ENCODE measurements at places on chromosomes 7 and 10.

- no peak for DNase-seq
These were observed 33.6 kb downstream of the GSAP start for GRCh38 chr7:77382532-77382931.

- DNase-seq: peak; percentile 39
These were observed 6.9 kb upstream of the SH2B2 start for GRCh38 chr7:102279537-102280400.

DNA sequence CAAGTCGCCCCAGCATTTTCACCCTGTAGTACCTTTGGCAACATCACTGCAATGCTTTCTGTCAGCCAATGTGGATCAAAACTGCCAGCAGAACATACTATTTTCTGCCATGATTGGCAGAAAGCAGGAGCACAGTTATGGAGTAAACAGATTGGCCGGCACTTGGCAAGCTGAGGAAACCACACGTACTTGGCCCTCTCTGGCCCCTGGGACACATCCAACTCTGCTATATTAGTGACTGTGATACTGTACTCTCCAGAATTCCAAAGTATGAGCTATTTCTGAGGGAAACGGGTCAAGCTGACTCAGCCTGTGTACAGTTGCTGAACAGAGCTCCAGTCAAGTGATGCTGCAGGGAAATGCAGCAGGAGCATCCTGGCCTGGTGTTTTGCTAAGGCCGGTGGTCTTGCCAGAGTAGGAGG is 39.8 kb upstream of the LANCL2 start:
- DNase-seq: no peak

DNA sequence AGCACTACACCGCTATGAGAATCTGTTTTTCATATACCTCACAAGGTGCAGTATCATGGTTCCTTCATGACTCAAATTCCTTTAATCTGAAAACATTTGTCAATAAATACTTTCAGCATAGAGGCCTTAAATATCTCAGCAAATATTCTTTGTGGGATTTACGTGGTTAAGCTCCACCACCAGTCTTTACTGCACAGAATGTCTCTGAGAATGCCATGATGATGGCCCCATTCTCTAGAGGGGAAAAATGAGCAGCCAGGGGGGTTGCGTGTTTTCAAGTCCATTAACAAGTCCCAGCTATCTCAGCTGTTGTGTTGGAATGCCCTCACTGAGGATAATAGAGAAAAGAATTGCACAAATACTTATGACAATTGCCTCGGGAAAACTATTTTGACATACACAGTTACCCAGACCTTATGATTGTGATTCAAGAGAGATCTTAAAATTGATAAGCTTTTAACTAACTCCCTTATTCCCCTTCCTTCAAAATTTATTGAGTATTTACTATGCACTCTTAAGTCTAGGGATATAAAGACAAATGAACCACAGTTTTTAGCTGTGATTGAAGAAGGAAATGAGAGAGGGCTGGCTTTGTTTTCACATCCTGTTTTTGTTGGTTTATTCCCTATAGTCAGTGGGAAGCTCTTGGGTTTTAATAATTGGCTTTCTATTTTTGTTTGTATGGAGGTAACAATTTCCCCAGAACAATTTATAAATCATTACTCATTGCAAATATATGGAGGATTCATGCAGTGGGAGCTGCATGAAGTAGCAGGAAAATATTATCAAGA is 176.5 kb upstream of the VWC2 start:
- no peak for DNase-seq

DNA sequence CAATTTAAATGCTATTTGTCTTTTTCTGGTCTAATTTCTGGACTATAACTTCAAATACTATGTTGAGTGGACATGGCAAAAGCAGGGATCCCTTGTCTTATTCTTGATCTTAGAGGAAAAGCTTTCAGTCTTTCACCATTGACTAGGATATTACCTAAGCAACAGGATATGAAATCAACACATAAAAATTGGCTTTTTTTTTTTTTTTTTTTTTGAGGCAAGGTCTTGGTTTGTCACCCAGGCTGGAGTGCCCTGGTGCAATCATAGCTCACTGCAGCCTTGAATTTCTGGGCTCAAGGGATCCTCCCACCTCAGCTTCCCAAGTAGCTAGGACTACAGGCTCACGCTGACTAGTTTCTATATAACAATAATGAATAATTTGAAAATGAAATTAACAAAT is 90.8 kb downstream of the JMJD1C start:
- no peak for DNase-seq

DNA sequence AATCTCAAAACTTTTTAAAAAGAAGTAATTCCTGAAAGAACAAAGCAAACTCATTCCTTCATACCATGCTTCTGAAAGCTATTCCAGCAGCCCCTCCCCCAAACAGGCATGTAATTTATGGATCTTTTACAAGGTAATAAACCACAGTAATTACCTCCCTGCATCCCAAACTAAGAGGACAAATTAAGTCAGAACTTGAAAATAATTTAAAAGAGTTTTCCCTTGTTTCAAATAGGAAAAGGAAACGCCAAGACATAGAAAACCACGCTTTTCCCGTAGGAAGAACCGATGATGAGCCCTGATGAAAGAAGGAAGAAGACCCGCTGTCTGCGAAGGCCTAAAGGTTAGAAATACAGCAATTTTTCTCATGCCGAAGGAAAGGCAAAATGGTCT is 8.9 kb downstream of the HOXA4 start:
- DNase-seq: no peak

GRCh38 chr7:112195717-112196116 is 10.5 kb downstream of the DOCK4 start:
- no peak for DNase-seq

- no peak for DNase-seq
These were observed 274.7 kb downstream of the GFRA1 start for GRCh38 chr10:115998301-115998700.

DNA sequence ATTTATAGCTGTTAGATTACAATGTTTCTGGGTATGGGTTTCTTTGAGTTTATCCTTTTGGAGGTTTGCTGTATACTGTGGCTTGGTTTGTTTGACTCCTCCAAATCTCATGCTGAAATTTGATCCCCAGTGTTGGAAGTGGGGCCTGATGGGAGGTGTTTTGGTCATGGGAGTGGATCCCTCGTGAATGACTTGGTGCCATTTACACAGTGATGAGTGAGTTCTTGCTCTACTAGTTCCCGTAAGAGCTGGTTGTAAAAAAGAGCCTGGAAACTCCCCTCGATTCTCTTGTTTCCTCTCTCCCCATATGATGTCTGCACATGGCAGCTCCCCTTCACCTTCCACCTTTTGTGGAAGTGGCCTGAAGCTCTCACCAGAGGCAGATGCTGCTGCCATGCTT is 324.1 kb downstream of the C7orf25 start:
- DNase-seq: no peak

DNA sequence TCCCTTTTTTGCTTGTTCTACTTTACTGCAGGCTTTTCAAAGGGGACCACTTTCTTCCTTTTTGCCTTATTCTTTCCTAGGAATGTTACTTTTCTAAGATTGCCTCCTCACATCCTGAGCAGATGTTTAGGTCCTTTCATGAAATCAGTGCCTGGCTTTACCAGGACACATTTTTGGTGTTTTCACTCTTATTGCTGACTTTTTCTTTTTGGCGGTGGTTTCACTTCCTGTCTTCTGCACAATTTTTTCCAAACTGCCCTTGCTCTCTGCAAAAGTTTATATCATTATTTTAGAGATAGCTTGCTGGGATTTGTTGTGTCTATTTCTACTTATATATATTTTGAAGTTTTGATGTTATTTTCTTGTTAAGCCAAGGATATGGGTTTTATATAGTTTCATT is 332.2 kb upstream of the MTPN start:
- no peak for DNase-seq

- no peak for DNase-seq
These were observed 41.1 kb upstream of the PRKAR1B start for GRCh38 chr7:767941-768731.

GRCh38 chr7:46015107-46015868 is 94.2 kb upstream of the IGFBP3 start:
- no peak for DNase-seq

GRCh38 chr7:2640846-2641316 is 9.1 kb downstream of the TTYH3 start:
- DNase-seq: no peak

GRCh38 chr10:49512121-49512809 is 26.7 kb downstream of the ERCC6 start:
- no peak for DNase-seq

DNA sequence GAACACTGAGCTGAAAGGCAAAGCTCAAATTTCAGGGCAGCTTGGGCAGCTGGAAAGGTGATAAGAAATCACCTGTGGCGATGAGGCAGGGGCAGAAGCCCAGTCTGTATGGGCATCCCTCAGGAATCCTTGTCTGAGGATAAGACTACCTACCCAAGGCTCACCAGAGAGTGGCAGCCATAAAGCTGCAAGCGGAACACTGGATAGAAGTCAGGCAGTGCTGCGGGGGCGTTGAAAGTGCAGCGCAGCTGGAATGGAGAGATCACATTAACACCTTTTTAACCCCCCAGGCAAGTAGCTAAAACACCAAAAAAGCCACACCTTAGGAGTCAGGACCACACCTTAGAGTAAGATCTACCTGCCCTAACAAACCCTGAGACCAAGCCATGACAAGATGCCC is 38.2 kb downstream of the ABCB5 start:
- DNase-seq: no peak

DNA sequence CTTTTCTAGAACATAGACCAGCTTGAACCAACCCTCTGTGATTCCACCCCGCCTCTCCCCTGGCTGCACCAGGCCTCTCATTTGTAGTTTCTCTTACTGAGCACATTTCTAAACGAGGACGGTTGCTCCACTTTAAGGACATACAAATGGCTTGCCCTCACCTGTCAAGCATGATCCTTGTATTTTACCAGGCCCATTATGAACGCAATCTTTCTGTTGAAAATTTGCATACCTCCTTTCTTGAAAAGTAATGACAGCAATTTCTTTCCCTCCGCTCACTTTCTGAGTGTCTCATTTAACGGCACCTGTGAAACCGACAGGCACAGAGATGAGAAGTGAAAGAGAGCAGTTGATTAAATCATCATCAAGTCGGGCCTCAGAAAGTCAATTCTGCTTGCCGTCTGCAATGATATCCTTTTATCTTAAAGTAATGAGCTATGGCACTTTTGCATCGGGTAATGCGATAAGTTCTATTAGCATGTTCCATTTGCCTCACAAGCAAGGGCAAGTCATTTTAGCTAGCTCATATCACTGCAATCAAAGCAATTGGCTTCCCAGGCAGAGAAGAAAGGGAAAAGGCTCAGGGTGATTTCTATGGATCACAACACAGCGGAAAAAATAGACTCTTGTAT is 705.6 kb upstream of the GALNT17 start:
- DNase-seq: no peak

- peak; percentile 88 for DNase-seq
These were observed 6.9 kb upstream of the CYP2E1 start for GRCh38 chr10:133520193-133520738.

DNA sequence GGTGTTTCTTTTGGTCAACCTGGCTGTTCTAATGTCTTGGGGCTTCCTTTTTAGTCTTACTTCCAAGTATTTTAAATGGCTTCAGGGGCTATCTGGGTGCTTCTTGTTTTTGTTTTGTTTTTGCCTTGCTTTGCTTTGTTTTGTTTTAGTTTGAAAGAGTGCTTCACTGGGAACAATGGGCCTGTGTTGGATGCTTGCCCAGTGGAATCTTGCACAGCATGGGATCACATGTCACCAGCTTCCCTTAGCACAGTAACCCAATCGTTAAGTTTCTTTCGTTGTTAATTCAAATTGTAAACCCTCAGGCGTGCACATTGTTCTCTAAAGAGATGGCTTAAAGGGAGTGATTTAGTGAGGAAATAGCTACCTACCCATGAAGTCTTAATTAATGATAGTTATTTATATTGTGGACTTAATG is 8.9 kb downstream of the COL17A1 start:
- DNase-seq: no peak

GRCh38 chr10:7913126-7913872 is 95.0 kb downstream of the TAF3 start:
- DNase-seq: no peak

DNA sequence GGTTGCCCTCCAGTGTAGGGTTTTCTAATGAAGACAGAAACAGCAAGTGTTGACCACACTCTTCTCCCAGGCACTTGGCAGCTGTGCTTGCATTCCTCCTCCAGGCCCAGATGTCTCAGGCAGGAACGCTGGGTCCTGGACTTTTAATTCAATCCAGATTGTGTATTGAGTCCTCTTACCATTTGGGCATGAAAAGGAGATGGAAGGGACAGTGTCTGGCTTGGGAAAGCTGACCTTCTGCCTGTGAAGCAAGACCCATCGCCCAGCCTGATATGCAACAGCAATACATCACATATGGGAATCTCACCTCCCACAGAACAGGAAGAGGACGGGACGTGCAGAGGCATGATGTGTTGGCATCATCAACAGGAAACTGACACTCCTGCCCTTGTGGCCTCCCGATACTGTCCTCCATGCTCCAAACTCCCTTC is 174.4 kb upstream of the LYZL2 start:
- no peak for DNase-seq

GRCh38 chr10:3235996-3236510 is 63.5 kb upstream of the PITRM1 start:
- no peak for DNase-seq

- no peak for DNase-seq
These were observed 117.9 kb downstream of the NPY start for GRCh38 chr7:24401628-24402593.

GRCh38 chr10:124425227-124425962 is 6.7 kb upstream of the OAT start:
- DNase-seq: no peak

DNA sequence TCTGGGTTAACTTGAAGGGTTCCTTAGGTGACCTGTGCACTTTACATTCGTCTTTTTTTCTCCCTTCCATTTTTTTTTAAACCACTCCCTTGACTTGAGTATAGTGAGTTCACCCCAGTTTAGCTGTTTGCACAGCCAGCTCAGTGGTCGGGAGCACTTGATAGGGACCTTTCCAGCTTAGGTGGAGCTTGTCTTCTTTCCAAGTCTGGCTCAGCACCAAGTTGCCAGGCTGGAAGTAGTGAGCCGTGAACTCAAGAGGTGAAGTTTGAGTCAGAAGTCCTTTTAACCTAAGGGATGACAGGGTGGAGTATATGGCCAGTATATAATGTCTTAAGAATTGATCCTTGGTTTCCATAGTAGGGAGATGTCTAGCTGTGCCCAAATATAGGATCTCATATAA is 7.2 kb downstream of the DNAH11 start:
- no peak for DNase-seq

DNA sequence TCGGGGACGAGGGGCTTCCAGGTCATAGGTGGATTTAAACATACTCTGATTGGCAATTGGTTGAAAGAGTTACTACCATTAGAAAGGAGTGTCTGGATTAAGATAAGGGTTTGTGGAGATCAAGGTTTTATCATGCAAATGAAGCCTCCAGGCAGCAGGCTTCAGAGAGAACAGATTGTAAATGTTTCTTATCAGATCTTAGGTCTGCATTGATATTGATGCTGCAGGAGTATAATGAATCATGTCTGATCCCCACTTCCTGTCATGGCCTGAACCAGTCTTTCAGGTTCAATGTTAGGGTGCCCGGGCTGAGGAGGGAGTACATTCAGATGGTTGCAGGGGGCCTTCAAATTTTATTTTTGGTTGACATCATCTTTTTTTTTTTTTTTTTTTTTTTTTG is 51.4 kb downstream of the SH3PXD2A start:
- DNase-seq: no peak
